ENCODE measurements at places on chromosomes 16 and 17.
A peak's percentile ranks its signal among the peaks of the same experiment; 100 is the strongest.

DNA sequence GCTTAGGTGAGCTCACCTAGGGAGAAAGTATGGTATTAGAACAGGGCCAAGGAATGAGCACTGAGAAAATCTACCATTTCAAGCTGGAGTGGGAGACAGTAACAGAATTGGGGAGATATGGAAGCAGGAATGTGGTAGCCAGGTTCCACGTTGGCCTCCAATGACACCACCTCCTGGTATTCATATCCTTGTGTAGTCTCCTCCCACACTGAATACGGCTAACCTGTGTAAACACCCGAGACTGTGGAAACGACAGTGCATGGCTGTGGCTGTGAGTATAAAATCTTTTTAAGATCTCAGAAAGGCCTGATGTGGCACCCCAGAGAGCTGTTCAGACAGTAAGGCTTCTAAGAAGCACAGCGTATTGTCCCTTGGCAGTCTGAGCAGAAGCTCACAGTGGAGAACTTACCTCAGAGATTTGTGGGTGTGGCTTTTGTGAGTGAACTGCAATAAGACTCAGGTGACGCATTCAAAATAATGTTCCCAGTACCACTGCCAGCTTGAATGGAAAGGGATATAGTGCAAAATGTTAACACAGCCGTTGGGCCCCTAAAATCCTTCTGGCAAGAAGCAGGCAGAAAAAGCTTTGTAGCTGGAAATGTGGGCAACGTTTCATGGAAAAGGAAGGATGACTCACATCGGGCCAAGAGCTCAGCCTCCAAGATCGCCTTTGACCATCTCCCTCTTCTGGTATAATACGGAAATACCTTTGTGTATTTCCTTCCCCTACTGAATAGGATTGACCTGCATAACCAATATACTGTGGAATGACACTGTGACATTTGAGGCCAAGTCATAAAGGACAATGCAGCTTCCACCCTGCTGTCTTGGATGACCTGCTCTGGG is 14.4 kb downstream of the SDR42E1 start:
- no peak for DNase-seq

DNA sequence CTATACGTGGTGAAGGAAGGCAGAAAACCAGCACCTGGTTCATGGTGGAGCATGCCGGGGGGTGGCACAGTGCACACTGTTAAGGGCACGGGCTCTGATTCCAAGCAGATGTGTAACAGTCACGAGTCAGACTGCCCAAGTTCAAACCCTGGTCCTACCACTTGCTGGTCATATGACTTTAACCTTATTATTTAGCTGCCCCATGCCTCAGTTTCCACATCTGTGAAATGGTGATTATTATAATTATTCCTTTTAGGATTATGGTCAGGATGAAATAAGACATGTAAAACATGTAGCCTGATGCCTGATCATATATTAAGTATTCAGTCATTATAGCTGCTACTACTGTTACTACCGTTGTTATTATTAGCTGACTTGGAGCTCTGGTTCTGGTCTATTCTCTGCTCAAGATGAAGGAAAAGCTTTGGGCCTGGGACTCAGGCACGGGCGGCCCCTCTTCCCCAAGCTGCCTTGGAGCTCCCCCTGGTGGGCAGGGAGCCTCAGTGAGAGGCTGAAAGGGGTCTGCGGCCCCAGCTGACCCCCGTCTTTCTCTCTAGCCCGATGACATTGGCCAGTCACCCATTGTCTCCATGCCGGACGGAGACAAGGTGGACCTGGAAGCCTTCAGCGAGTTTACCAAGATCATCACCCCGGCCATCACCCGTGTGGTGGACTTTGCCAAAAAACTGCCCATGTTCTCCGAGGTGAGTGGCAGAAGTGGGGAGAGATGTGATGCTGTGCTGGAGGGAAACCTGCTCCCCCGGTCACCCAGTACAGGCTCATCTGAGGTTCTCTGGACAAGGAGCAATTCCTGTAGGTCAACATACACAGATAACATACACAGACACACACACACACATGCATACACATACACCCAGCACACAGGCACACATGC is 14.0 kb downstream of the NR1D1 start:
- peak; percentile 55 for DNase-seq

GRCh38 chr16:11774065-11774626 is 22.9 kb downstream of the ZC3H7A start:
- no peak for DNase-seq

GRCh38 chr16:62913924-62914323 is 877.7 kb upstream of the CDH8 start:
- no peak for DNase-seq

DNA sequence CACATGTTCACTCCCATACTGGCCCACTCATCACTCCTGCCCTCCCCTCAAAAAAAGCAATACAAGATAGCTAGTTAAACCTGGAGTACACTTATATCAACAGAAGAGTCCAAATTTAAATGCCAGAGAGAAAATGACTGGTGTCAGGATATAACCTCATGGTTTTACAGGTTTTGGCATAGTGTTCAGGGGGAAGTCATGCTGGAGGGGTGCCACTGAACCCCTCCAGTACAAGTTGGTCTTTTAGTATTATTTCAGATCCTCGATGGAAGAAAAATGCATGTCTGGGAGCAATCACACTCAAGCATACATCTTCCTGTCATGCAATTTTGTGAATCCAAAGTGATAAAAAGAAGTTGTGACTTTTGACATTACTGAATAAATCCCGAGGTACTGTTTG is 10.5 kb downstream of the NACA2 start:
- DNase-seq = no peak

- DNase-seq = no peak
Measured at GRCh38 chr17:72386619-72387237, 265.9 kb downstream of the SOX9 start.

GRCh38 chr16:17323171-17323570 is 147.6 kb downstream of the XYLT1 start:
- DNase-seq = no peak

- no peak for DNase-seq
Measured at GRCh38 chr17:28385406-28385805, 13.9 kb downstream of the SARM1 start.

GRCh38 chr17:80000136-80000535 is 35.5 kb downstream of the TBC1D16 start:
- no peak for DNase-seq

DNA sequence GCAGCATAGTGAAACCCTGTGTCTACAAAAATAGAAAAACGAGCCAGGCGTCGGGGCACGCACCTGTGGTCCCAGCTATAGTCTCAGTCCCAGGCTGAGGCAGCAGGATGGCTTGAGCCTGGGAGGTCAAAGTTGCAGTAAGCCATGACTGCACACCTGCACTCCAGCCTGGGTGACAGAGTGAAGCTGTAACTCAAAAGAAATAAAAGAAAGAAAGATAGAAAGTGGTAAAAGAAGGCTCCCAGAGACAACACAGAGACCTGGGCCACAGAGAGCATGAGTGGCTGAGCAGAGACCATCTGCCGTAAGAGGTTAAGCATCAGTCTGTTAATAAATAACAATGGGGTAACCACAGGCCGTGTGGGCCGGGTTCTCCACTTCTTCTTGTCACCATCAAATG is 15.3 kb upstream of the HEXD start:
- no peak for DNase-seq

- DNase-seq = no peak
Measured at GRCh38 chr16:369275-369865, 968 bp downstream of the MRPL28 start.

DNA sequence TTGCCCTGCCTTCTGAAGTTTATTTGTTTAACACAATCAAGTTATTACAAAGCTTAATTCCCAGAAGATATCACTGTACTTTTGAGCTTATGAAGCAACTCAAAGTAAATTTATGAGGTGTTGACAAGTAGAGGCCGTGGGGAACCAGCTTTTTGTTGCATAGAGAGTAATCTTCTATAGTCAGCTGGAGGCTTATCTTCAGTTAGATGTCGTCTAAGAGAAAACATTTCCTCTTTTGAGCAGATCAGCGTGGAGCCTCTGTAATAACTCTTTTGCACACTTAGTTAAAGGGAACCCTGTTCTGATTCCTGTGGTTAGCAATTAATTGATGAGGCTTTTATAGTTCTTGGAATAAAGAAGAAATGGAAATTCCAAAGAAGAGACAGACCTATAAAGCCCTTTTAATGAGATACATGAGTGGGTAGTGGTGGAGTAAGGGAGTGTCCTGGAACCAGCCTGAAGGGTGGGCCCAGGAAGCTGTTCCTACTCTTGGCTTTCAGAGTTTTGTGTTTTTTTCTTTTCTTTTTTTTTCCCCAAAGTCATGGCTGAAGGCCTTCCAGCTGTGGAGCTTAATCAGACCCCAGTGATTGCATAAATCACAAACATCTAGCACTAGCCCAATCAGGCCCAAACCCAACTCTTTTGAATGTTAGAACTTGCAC is 28.9 kb upstream of the MAP3K14 start:
- no peak for DNase-seq

- DNase-seq = no peak
Measured at GRCh38 chr17:42071810-42072209, 21.4 kb upstream of the C17orf113 start.

DNA sequence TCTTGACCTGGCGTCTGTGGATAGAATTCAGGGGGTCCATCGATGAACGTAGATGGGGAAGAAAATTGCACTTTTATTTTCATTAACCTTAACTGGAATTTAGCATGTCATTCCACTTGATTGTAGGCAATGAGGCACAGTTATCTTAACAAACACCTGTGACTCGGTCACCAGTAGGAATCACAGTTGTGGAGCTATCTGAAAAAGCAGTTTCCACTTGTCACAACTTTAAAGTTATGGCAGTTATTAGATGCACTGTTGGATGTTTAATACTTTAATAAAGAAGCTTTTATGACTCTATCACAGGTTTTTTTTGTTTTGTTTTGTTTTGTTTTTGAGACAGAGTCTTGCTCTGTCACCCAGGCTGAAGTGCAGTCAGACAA is 83.7 kb upstream of the LGALS9 start:
- no peak for DNase-seq

- no peak for DNase-seq
Measured at GRCh38 chr17:82865774-82866395, 26.1 kb upstream of the ZNF750 start.

GRCh38 chr16:25009822-25010221 is 5.3 kb downstream of the ARHGAP17 start:
- DNase-seq = no peak

- DNase-seq = no peak
Measured at GRCh38 chr17:4553669-4554068, 1.5 kb downstream of the MYBBP1A start.

GRCh38 chr16:68739964-68740627 is 3.0 kb downstream of the CDH1 start:
- no peak for DNase-seq

GRCh38 chr16:6286176-6286575 is 1046.5 kb upstream of the RBFOX1 start:
- no peak for DNase-seq

DNA sequence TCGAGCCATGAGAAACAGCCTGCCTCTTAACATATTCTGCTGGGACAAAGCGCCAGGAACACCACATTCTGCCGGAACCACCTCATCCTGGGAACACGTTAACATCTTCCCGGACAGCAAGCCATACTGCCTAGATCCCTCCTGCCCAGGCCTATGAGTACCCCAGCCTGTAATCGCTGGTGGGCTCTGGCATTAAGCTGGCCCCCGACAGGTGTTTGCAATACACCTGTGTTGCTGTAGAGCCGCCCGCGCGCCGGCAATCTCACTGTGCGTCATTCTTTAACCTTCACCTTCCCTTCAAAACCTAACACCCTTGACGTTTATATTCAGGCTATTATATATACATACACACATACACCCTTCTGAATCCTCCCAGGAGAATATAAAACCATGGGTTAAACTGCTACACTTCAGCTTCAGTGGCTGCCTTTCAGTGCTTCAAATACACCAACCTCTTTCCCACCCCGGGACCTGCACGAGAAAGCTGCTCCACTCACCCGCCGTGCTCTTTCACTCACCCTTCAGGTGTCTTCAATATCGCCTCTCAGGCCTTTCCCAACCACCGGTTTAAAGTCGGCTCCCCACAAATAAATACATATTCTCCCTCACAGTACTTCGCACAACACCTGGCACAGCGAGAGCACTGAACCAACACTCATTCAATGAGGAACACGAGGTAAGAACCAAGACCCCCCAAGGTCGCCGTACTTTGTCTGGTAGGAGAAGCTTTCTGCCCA is 1.0 kb upstream of the ENDOV start:
- DNase-seq = no peak

GRCh38 chr16:55291847-55292246 is 32.2 kb upstream of the IRX6 start:
- DNase-seq = no peak

- DNase-seq = no peak
Measured at GRCh38 chr16:31134091-31134571, 1.4 kb downstream of the PRSS8 start.

DNA sequence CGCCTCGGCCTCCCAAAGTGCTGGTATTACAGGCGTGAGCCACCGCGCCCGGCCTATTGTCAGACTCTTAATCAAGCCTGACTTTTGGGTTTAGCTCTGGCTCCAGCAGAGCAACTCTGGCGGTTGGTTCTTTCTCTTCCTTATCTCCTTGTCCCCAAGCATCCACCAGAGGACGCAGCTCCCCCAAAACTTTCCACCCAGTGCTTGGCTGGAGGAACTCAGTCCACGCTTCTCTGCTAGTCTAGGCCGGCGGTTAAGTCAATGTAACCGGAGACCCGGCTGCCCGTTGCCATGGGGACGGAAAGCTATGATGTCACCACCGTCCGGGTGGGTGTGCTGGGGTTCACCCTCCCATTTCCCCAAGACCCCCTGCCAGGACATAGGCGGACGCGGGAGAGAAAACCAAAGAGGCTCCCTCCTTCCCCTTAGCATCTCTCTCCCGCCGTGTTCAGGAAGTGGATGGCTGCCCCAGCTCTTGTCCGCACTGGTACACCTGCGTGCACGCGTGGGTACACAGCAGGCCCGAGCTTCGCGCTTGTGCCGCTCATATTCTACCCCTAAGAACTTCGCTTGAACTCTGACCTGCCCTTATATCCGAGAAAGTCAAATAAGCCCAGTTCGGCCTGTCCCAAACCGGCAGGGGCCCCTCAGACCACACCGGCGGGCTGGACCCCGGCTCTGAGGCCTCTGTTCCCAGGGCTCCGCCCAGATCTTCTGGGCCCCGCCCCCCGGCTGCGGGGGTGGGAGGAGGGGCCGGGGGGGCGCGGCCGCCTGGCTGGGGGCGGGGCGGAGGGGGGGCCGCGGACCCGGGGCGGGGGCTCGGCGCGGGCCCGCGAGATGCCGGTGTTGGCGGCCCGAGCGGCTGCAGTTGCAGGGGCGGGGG is at the start of gene RND2:
TSS of gene RND2 (plus strand) at position 825 of the 883 bp plus-strand sequence. CDS start 117 bp downstream, outside the sequence.
- DNase-seq = peak; percentile 64

GRCh38 chr17:44198721-44199552 is 747 bp downstream of the ATXN7L3 start:
- DNase-seq = peak; percentile 50

DNA sequence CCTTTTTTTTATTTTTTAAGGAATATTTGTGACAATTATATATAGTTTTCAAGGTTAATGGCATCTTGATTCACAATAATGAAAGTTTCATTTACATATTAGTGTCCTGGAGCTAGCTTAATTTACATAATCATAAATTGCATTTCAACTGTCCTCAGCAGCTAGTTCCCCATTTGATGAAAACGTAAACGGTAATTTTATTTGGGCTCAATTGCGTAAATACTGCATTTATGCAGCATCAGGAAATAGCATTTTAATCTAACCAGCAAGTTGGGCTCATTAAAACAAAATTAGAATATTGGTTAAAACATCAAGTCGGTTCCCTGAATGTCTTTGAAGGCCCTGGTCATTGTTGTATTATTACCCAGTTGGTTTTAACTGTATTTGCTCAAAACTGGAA is 136.8 kb upstream of the CDH5 start:
- DNase-seq = no peak

- no peak for DNase-seq
Measured at GRCh38 chr16:22847100-22847499, 33.1 kb downstream of the HS3ST2 start.

Measured in effector CD8-positive, alpha-beta T cell (primary cell).